Astrocyte (in vitro differentiated cells and primary cell): ENCODE measurements at places on chromosomes 16 and 17. TPM values are rescaled to one million over a fixed set of nuclear protein-coding genes. Genes with fewer than 3 reads are reported as not detected.

Gene TEKT5
- total RNA-seq: 0.41 TPM in 1 of 2 replicates, not detected in the other

- H3K27ac ChIP-seq: no peak overlapping the region
- H3K36me3 ChIP-seq: no peaks in the 10 kb centered on the region
Observed at GRCh38 chr17:79184219-79184618, 109.6 kb downstream of the ENGASE start.

GRCh38 chr17:16516594-16517051 is 24.6 kb upstream of the LRRC75A start:
- peak; percentile 78 for DNase-seq
- peak overlapping the region; percentile 49 for H3K4me3 ChIP-seq
- H3K4me1 ChIP-seq: peaks cover 17% of the 10 kb centered on the region
- H3K36me3 ChIP-seq: no peaks in the 10 kb centered on the region

DNA sequence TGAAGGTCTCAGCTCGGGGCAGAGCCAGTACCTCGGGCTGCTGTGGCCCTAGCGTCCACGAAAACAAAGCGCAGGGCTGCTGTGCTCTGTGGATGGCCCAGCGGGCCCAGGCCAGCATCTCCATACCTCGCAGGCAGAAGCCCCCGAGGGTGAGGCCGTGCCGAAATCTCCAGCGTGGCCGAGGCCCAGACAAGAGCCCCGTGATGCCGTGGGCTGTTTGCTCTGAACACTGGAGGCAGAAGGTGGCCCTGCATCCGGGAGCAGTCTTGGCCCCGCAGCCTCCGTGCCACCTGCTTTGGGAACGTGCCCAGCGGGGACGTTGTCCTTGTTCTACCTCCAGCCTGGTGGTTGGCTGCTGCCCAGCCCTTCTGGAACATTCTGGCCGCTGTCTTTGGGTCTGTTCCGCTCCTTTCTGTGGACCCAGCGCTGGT is 121.4 kb downstream of the BANP start:
- H3K4me3 ChIP-seq: no peak overlapping the region
- no peaks in the 10 kb centered on the region for H3K4me1 ChIP-seq
- no peaks in the 10 kb centered on the region for H3K27me3 ChIP-seq
- no peak for DNase-seq

Gene KCNH4
- not detected in 2 replicates for total RNA-seq

GRCh38 chr16:23254338-23254737 is 47.8 kb upstream of the SCNN1B start:
- no peak overlapping the region for H3K27ac ChIP-seq
- H3K27me3 ChIP-seq: no peaks in the 10 kb centered on the region
- H3K4me3 ChIP-seq: peak overlapping the region; percentile 22
- H3K4me1 ChIP-seq: peaks cover 11% of the 10 kb centered on the region
- peak; percentile 91 for DNase-seq

Gene ZG16
- not detected in 2 replicates for total RNA-seq

Gene DNASE1L2
- 1.2 and 1.3 TPM in 2 replicates for total RNA-seq

GRCh38 chr17:57662041-57662440 is 83.1 kb downstream of the CCDC182 start:
- H3K27me3 ChIP-seq: no peaks in the 10 kb centered on the region
- H3K4me3 ChIP-seq: no peak overlapping the region
- no peak for DNase-seq
- no peaks in the 10 kb centered on the region for H3K36me3 ChIP-seq

GRCh38 chr16:63289834-63290460 is 1253.7 kb upstream of the CDH8 start:
- H3K27ac ChIP-seq: no peak overlapping the region
- no peaks in the 10 kb centered on the region for H3K27me3 ChIP-seq
- no peaks in the 10 kb centered on the region for H3K4me1 ChIP-seq
- no peak for DNase-seq

Gene AXIN2
- total RNA-seq: 8.0 and 8.9 TPM in 2 replicates

Gene ACBD4
- total RNA-seq: 3.9 and 4.7 TPM in 2 replicates

Gene KRTAP4-9
- total RNA-seq: not detected in 2 replicates

- H3K27me3 ChIP-seq: no peaks in the 10 kb centered on the region
- DNase-seq: no peak
- H3K27ac ChIP-seq: no peak overlapping the region
- no peaks in the 10 kb centered on the region for H3K36me3 ChIP-seq
Observed at GRCh38 chr16:57658878-57659674, 9.0 kb upstream of the ADGRG3 start.

DNA sequence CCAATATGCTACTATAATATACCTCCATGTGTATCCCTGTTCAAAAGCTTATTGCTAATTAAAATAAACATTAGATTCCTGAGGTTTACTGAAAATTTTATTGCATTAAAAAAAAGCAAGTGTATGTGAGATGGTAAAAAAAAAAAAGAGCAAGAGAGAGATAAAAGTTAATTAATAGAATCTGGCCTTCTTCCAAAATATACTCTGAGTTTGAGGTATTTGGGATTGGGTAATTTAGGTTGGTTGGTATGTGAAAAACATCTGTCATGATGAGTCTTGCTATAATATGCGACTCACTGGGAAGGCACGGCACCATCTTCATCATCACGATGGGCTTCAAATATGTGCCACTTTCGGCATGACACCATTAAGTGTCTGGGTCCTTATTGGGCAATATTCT is 711.1 kb upstream of the SOX9 start:
- H3K4me1 ChIP-seq: peaks cover 21% of the 10 kb centered on the region
- peak; percentile 90 for DNase-seq
- peak overlapping the region; percentile 2 for H3K27ac ChIP-seq
- no peaks in the 10 kb centered on the region for H3K36me3 ChIP-seq
- no peak overlapping the region for H3K4me3 ChIP-seq

DNA sequence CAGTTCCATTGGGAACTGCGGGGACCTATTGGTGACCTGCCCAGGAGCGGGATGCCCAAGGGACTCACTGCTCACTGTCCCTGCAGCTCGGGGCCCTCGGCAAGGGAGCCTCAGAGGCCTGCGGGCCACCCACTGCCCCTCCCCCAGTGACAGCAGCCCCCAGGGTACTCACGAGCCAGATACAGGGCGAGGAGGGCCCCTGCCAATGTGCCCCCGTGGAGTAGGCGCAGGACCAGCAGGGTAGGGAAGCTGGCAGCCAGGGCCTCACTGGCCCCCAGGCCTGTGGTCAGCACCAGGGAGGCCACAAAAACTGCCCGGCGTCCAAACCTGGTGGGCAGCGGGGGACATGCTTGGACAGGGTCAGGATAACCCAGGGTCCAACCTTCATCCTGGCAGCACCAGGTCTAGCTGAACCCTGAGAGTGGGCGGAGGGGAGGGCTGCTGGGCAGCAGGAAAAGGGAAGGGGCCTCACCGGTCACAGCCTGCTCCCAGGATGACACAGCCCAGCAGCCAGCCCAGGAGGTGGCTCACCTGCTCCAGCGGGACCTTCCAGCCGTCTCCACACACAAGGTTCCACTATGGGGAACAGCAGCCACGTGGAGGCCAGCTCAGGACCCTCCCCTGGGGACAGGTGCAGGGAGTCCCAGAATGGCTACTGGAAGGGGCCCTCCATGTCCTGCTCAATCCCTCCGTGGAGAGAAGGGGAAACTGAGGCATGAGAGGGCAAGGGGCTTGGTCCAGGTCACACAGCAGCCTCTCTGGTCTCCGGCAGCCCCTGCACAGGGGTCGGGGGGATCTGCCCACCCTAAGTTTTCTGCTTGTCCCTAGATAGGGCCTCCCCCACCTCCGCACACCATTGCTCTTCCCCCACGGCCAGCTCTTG is 855 bp downstream of the SLC22A31 start:
- peaks cover 29% of the 10 kb centered on the region for H3K27me3 ChIP-seq
- H3K27ac ChIP-seq: no peak overlapping the region
- no peaks in the 10 kb centered on the region for H3K4me1 ChIP-seq
- H3K36me3 ChIP-seq: no peaks in the 10 kb centered on the region

DNA sequence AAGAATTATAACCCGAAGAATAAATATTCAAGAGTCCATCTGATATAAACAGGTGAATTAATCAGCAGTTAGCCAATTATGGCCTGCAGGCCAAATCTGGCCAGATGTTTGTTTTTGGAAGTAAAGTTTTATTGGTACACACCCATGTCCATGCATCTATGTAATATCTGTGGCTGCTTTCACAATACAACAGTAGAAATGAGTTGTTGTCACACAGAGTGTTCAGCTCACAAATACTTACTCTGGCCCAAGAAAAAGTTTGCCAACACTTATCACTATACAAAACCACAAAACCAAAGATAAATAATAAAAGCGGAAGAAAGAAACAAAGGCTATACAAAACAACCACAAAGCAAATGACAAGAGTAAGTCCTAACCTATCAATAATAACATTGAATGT is 109.4 kb downstream of the CDYL2 start:
- DNase-seq: no peak
- no peaks in the 10 kb centered on the region for H3K27me3 ChIP-seq
- no peaks in the 10 kb centered on the region for H3K4me1 ChIP-seq
- no peak overlapping the region for H3K4me3 ChIP-seq
- no peak overlapping the region for H3K27ac ChIP-seq
- no peaks in the 10 kb centered on the region for H3K36me3 ChIP-seq

GRCh38 chr16:70508752-70509151 is 14.6 kb downstream of the COG4 start:
- no peak overlapping the region for H3K4me3 ChIP-seq
- H3K27me3 ChIP-seq: no peaks in the 10 kb centered on the region
- H3K36me3 ChIP-seq: peaks cover 24% of the 10 kb centered on the region
- no peaks in the 10 kb centered on the region for H3K4me1 ChIP-seq
- no peak overlapping the region for H3K27ac ChIP-seq

- no peaks in the 10 kb centered on the region for H3K4me1 ChIP-seq
- no peaks in the 10 kb centered on the region for H3K36me3 ChIP-seq
- H3K27me3 ChIP-seq: no peaks in the 10 kb centered on the region
- no peak overlapping the region for H3K4me3 ChIP-seq
Observed at GRCh38 chr16:48911700-48912099, 301.7 kb upstream of the N4BP1 start.

Gene WFIKKN1
- total RNA-seq: 0.43 and 0.89 TPM in 2 replicates

DNA sequence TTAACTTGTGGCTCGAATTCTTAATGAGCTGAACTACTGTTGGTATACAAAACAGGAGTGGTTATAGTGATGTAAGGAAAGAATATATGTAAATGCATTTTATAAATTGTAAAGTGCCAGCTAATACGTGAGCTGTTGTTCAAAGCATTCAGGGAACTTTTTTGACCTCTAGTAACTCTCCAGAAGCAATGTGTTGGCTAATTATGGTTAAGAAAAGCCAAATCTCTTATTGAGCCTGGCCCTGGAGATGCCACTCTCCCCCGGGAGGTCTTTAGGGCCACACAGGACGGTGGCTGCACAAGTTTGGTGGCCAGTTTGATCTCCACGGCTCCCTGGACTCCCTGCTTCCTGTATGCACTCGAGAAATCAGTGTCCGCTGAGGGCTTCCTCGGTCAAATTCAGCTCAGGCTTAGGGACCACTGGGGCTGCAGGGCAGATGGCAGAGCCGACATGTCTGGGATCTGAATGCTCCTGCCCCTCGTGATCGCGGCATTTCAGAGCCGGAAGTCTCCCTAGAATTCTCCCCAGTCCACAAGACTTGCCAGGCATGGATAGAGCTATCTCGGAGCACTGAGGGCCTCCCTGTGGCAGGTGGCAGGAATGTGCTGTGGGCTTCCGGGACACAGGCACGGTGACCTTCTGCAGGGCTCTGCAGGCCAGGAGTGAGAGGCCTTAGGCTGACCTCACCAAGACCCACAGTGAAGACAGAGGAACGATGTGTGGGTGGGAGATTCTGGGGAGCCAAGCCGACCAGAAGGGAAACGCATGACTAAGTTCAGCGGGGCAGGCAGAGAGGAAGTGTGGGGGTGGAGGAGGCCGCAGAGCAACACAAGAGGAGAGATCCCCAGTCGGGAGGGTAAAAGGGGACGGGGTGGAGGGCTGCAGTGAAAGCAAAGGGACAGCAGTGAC is 18.6 kb upstream of the PITPNM3 start:
- H3K4me3 ChIP-seq: no peak overlapping the region
- H3K36me3 ChIP-seq: peaks cover 12% of the 10 kb centered on the region
- H3K27me3 ChIP-seq: no peaks in the 10 kb centered on the region
- no peak overlapping the region for H3K27ac ChIP-seq
- DNase-seq: peak; percentile 71
- peaks cover 19% of the 10 kb centered on the region for H3K4me1 ChIP-seq

- no peaks in the 10 kb centered on the region for H3K27me3 ChIP-seq
- no peak overlapping the region for H3K27ac ChIP-seq
- peaks cover 25% of the 10 kb centered on the region for H3K36me3 ChIP-seq
- peaks cover 68% of the 10 kb centered on the region for H3K4me1 ChIP-seq
- no peak for DNase-seq
- no peak overlapping the region for H3K4me3 ChIP-seq
Observed at GRCh38 chr17:75697651-75698291, 23.5 kb upstream of the ITGB4 start.

Gene METTL23
- 24.3 and 26.0 TPM in 2 replicates for total RNA-seq

DNA sequence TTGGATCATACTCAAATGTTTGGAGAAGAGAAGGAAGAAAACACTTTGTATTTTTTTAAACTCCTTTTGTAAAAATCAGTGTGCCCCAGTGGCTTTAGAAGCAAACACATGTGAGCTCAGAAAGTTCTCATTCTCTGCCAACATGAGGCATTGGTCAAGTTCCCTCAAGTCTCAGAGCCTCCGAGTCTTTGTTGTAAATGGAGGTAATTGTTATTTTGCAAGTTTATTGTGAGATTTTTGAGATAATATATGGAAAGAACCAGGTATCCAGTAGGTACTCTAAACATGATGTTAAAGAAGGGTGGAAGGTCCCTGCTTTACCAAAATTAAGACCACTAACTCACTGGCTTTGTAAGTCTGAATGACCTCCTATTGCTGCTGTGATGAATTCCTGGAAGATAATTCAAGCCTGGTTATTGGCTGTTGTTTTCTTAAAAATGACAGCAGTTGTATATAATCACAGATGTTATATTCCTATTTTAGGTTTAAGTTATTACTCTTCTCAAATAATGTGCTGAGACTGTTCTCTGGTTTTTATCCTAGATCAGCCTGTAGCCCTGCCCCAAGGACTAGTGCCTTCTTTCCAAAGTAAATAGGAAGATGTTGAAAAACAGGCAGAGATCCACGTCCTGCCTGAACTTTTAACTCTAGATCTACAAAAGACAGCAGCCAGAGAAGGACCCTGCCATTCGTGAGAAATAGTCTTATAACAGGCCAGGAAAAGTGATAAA is 2.4 kb downstream of the HLF start:
- DNase-seq: no peak
- no peak overlapping the region for H3K27ac ChIP-seq
- peaks cover 47% of the 10 kb centered on the region for H3K27me3 ChIP-seq
- no peaks in the 10 kb centered on the region for H3K36me3 ChIP-seq
